ENCODE measurements at places on chromosomes 16 and 17.

DNA sequence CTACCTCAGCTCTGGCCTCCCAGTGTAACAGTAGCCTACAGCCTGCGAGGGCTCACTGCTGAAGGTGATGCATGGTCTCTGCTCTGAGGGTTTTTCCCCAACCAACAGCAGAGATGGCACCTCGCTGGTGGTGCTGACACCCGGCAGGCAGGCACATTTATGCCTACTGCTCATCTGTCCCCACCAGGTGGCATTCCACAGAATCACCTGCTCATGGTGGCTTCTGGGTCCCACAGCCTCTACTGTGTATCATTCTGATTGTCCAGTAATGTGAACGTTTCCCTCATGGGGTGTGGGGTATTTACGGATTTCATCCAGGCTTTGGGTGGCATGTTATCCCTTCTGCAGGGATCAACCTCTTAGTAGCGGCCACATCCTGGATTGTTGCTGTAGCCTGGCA lies 331.5 kb downstream of the SNX29 start:
- DNase-seq: no peak

- peak; percentile 16 for DNase-seq
These were observed 23.4 kb upstream of the MPO start for GRCh38 chr17:58303971-58304749.

GRCh38 chr16:84233748-84234147 lies 6.1 kb downstream of the KCNG4 start:
- DNase-seq: no peak

DNA sequence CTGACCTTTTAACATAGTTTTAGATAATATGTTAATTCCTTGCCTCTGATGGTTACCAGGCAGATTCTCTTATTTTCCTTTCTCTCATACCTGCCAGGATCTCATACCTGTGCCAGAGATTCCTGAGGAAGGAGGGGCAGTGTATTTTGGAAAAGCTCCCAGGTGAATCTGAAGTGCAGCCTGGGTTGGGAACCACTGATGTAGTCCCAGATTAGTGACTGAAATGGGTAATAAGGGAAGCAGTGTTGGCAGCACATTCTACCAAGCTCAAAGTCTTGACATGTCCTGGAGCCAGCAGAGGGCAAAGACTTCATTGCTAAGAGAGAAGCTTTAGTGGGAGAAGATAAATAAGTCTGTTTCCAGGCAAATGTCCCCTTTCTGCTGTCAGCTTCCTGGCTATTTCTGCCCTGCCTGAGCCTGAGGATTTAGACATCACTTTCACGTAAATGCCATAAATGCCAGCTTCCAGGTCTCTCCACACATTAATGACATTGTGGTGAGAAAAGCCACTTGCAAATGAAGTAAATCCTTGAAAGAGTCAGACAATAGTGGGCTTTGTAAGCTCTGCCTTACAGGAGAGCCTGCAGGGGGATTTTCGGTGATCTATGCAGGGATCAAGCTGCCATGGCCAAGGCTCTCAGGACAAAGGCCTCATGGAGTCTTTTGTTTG lies 40.9 kb upstream of the C16orf78 start:
- DNase-seq: no peak

DNA sequence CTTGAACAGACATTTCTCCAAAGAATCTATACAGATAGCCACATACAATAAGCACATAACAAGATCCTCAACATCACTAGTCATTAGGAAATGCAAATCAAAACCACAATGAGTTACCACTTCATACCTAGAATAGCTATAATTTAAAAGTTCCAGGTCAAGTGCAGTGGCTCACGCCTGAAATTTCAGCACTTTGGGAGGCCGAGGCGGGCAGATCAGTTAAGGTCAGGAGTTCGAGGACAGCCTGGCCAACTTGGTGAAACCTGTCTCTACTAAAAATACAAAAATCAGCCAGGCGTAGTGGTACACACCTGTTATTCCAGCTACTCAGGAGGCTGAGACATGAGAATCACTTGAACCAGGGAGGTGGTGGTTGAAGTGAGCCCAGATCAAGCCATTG lies 19.9 kb downstream of the RANBP10 start:
- DNase-seq: no peak
